ENCODE measurements at places on chromosomes 7 and 10.

DNA sequence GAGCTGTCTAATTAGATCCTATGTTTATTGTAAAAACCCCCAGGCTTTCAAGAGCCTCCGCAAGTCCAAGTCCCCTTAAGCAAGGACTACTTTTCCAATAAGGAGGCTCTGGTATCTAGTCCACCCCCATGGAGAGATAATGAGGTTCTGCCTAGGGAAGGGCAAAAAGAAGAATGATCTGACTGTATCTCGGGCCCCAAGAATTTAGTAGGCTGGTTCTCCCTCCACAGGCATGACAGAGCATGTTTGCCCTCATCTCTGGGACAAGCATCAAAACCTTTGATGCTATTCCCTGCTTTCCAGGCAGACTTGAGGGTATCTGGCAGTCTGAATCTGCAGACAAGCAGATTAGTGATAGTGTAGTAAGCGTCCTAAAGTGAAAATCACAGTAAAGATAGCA, 19.0 kb downstream of the ABCB1 start:
- no peak for DNase-seq

- DNase-seq: no peak
Observed at GRCh38 chr10:89857431-89858042, 156.1 kb downstream of the KIF20B start.

GRCh38 chr10:84846658-84847316, 518.4 kb downstream of the CCSER2 start:
- no peak for DNase-seq

GRCh38 chr10:132264966-132265889, 42.5 kb downstream of the STK32C start:
- no peak for DNase-seq

DNA sequence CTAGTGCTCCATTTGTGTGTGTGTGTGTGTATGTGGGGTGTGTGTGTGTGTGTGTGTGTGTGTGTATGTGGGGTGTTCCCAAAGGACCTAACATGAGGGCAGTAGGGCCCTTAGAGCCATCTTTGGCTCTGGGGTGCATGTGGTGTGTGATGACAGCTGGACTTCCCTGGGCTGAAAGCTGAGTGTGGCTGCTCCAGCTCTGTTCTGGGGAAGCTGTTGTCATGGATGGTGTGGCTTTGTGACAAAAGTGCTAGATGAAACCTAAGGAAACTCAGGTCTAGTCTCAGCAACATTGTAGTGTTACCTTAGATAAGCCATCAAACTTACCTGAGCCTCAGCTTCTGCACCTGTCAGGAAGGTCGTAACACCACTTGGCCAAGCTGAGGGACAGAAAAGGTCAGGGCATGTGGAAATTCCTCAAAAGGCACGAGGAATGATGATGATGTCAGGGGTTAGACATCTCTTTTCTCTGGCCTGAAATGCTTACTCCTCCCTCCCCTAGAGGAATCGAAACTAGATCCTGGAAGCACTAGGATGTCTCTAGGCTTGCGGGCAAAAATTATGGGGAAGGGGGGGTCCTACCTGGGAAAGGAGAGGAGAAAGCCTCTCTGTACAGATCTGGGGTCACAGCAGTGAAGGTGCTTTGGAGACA, 115.4 kb downstream of the RPS24 start:
- no peak for DNase-seq

GRCh38 chr10:109737009-109737408, 186.3 kb downstream of the XPNPEP1 start:
- DNase-seq: no peak

GRCh38 chr10:32951111-32951510, 6.9 kb downstream of the ITGB1 start:
- no peak for DNase-seq

DNA sequence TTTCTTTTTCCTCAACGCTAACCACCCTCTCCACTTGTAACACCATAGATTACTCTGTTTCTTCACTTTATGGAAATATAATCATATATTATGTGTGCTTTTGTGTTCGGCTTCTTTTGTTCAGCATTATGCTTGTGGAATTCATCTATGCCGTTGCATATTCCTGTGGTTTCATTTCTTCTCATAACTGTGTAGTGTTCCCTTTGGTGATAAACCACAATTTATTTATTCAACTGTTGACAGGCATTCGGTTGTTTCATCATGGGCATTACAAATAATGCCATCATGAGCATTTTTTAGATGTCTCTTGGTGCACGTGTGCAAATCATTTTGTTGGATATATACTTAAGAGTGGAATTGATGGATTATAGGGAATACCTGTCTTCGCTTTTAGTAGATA, 12.1 kb downstream of the AVL9 start:
- no peak for DNase-seq

DNA sequence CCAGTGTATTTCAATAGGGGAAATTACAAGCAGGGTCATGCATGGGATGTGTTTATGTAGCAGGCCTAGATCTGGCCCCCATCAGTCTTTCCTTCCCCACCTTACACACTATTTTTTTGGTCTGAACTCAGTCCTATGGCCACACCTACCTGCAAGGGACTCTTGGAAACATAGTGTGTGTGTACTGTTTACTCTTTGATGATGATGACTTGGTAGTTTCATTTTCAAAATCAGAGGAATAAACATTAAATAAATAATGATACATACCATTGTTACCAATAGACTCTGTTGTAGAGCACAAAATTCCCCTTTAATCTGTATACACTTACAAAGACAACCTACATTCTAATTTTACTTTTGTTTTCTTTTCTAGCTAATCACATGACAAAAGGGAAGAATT, 191.0 kb downstream of the ZEB1 start:
- DNase-seq: no peak

GRCh38 chr7:32142649-32143048, 72.4 kb upstream of the PDE1C start:
- no peak for DNase-seq

DNA sequence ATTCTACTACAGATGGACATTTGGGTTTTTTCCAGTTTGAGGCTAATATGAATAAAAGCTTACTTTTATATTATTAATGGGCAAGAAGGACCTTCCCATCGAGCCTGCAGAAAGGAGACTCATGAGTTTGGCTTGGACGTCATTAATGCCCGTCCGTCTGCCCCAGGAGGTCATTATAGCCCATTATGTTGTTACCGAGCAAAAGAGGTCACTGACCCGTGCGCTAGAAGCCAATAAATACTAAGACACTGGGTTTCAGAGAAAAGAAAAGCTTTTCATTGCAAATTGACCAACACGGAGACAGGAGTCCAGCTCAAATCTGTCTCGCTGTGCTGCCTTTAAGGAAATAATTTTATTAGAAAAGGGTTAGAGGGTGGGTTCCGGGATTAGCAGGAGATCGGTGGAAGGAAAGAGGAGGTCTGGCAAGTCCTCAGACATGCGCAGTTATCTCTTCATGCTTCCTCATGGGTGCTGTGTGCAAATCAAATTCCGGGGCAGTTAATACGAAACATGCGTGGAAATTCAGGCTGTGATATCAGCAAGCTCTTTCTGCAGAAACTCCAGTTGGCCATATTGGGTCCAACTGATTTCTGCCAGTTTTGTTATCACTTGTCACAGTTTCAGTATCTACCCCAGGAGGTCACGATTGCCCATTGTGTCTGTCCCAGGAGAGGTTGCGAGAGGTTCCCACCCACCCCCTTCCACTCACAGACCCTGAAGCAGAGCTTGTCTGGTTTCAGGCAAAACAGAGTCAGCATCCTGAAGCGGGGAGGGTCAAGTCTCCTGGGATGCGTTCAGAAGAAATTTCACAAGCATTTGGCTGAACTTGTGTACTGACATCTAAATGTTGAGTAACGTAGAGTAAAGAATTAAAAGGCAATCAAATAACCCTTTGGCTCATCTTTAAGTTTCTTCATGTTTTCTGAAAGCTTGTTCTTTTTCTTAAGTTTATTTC, 1.1 kb upstream of the GALNTL5 start:
- no peak for DNase-seq

DNA sequence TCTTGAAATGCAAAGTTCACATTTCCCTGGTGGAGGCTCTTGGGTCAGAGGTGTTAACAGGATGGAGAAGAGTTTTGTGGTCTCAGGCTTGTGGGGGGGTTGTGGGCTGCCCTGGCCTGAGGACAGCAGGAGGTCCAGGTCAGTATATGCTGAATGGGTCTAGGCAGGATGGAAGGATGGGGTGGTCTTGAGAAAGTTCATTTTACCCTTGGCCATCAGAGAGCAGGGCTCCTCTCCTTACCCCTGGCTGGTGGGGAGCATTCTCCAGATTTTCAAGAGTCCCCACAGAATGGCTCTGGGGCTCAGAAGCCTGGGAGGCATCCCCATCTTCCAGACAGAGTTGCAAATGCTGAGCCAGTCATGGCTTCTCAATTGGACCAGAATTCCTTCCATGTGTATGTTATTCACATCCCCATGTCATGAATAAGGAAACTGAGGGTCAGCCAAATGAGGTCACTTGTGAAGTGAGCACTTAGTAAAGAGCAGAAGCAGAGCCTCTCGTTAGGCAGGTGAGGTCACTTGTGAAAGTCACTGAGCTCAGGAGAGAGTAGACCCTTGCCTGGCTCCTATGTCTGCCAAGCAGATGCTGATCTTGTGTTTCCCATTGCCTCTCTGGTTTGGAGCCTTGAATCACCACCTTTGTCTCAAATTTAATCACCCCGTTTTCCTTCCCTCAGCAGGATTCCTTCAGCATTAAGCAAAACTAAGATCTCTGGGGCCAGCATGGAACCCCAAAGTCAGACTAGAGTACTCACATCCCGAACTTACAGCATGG, 33.0 kb downstream of the MBL2 start:
- no peak for DNase-seq

DNA sequence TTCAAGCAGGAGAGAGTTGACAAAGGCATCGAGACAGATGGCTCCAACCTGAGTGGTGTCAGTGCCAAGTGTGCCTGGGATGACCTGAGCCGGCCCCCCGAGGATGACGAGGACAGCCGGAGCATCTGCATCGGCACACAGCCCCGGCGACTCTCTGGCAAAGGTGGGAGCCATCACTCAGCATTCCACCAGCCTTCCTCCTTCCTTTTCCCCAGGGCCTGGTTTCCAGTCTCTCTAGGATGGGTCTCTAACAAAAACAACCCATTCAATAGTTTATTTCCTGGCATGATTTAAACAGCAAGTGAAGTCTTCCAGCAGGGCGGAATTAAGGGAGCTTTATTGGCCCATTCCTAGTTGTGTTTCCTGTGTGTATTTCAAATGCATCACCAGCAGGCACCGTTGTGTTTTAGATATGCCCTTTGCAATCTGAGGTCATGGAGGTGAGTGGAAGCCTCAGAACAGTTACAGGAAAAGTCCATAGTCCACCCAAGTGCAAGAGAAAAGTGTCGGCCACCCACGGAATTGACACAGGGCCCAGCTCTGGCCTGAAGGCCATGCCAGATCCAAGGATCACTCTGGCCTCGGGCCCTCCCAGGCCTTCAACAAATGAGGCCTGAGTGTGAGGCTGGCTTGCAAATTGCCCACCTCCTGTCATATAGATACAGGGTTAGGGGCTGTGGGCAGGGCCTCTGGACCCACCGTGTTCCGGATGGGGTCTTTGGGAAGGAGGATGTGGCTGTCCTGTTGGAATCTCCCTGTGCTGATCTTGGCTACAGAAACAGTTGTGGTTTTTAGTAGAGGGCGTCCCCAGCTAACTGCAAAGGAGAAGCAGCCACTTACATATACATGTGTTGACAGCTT, 46.9 kb upstream of the TRIM8 start:
- DNase-seq: no peak

GRCh38 chr10:71039551-71039950, 151.2 kb upstream of the PCBD1 start:
- no peak for DNase-seq

GRCh38 chr10:96720422-96721206, at the start of gene PIK3AP1:
Gene PIK3AP1, minus strand, starts transcription at chr10:96720514. Its CDS starts 120 bp downstream, at chr10:96720394.
- DNase-seq: peak; percentile 54

- no peak for DNase-seq
Observed at GRCh38 chr7:16044645-16045044, 358.2 kb upstream of the MEOX2 start.

DNA sequence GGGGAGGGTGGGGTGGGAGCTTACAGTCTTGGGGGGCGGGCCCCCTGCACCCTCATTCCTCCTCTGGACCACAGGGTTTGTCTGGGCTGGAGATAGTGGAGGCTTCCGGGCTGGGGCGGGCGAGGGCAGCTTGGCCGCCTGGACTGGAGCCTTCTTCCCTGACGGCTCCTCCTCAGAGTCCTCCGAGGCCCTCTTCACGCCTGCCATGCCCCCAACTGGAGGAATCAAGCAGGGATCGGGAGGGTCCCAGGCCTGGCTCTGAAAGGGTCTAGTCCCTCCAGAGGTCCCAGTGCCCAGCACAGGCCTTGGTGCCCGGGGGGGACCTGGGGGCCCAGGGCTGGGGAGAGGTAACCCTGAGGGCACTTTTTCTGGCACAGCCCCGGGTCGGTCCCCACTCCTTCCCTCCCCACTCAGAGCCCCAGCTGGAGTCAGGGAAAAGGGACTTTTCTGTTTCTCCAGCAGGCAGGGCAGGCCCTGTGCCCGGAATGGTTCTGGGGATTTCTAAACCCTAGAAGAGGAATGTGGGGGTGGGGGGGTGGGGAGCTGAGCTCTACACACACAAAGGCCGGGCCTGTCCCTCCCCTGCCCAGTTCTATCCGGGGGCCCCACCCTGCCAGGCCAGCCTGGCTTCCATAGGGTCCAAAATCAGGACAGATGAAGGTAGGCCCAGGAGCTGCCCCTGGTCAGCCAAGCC, 11.6 kb downstream of the MICALL2 start:
- DNase-seq: no peak

- no peak for DNase-seq
Observed at GRCh38 chr7:74338366-74339108, 49.3 kb downstream of the CLIP2 start.

GRCh38 chr7:2638224-2638991, 6.6 kb downstream of the TTYH3 start:
- no peak for DNase-seq

DNA sequence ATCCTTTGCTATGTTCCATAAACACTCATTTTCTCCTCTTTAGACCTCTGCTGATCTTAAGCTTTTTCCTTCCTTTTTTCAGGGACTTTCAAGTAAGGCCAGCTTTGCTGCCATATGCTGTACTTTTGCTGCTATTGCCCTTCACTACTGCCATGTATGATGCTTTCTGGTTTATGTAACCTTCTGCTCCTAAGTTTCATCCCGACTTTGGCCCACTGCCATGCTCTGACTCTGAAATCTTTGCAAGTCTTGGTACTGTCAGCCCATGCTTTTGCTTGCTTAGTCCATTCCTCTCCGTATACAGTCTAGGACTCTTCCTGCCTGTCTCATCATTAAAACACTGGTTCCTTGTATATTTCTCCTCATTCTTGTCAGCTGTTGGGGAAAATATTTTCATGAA, 152.4 kb downstream of the RNF133 start:
- DNase-seq: no peak

GRCh38 chr10:12649012-12649584, 299.8 kb downstream of the CAMK1D start:
- DNase-seq: no peak

DNA sequence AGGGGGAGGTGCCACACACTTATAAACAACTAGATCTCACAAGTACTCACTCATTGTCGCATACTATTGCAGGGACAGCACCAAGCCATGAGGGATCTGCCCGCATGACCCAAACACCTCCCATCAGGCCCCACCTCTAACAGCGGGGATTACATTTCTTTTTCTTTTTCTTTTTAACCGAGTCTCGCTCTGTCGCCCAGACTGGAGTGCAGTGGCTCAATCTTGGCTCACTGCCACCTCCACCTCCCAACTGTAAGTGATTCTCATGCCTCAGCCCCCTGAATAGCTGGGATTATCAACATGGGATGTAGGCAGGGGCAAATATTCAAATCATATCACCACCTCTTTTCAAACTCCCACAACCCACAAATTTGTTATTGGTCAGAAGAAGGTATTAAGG, 76.7 kb downstream of the SKAP2 start:
- DNase-seq: no peak
